Stimulated activated CD8-positive, alpha-beta memory T cell treated with anti-CD3 and anti-CD28 coated beads, Interleukin-15, amount 100 ng/mL, for 4 hours (primary cell): ENCODE measurements at places on chromosomes 2 and 18.

- DNase-seq, result no peak
Measured at GRCh38 chr2:71552356-71552755, 99.0 kb downstream of the DYSF start.

DNA sequence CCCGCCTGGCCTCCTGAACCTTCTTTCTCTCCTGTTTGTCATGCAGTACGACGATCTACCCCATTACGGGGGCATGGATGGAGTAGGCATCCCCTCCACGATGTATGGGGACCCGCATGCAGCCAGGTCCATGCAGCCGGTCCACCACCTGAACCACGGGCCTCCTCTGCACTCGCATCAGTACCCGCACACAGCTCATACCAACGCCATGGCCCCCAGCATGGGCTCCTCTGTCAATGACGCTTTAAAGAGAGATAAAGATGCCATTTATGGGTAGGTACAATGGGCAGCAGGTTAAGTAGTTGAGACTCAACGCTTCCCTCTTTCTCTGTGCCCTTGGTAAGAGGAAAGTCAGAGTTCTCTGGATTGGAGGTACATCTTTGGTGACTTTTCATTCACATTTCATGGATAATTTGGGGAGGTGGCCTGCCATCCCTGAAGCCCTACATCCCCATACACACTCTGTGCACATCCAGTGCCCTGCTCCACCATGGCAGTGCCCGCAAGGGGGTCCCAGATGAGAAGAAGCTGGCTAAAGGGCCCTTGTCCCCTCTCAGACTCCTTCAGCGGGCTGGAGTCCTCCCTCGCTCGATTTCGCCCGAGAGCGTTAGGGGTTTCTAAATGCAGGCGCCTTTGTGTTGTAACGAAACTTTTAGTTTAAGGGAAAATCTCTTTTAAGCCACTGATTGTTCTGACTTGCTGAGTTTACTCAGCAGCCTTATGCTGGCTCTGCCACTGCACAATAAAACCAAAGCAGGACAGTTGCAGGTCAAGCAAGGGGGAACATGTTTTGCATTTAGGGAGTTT is 3.0 kb downstream of the MEIS1 start:
- no peak for DNase-seq

GRCh38 chr2:21234464-21235120 is 110.8 kb downstream of the TDRD15 start:
- DNase-seq, result no peak

DNA sequence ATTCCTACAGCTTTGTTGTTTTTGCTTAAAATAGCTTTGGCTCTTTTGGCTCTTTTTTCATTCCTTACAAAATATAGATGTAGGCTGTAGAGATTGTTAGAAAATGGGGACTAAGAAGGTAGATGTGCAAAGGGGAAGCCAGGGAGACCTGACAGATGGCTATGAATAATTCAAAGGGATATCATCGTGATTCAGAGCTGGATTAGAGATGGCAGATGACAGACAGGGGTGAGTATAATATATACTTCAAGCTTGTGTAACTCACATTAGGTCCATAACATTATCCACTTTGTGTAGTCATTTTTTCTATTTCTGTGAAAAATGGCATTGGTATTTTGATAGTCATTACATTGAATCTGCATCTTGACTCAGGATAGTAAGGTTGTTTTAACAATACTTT is 422.9 kb upstream of the ST6GAL2 start:
- no peak for DNase-seq

- DNase-seq, result no peak
Measured at GRCh38 chr18:43620936-43621335, 343.6 kb upstream of the SYT4 start.

DNA sequence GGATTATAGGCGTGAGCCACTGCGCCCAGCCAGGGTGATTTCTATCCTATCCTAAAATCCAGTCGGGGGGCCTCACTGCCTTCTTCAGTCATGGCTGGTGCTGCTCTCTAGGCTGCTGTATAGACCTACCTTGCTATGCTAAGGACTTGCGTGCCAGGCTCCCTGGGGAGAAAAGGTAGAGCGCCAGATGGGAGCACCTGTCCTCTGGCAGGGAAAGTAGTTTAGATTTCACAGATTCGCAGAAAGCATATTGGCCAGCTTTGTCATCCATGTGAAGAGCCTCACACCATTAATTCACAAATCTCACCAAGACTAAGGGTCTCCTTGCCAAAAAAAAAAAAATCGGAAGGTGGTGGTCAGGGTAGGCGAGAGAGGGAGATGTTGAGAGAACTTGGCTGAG is 217.6 kb downstream of the ATAD2B start:
- DNase-seq, result no peak

GRCh38 chr18:49013291-49013691 is 62.5 kb upstream of the SMAD7 start:
- no peak for DNase-seq

GRCh38 chr18:14075196-14075595 is 57.0 kb downstream of the ZNF519 start:
- no peak for DNase-seq

- no peak for DNase-seq
Measured at GRCh38 chr18:13323186-13323585, 104.6 kb downstream of the LDLRAD4 start.

GRCh38 chr2:121505005-121505404 is 25.7 kb upstream of the RNU4ATAC start:
- DNase-seq, result no peak

GRCh38 chr2:109365131-109365530 is 236.1 kb downstream of the SH3RF3 start:
- no peak for DNase-seq

DNA sequence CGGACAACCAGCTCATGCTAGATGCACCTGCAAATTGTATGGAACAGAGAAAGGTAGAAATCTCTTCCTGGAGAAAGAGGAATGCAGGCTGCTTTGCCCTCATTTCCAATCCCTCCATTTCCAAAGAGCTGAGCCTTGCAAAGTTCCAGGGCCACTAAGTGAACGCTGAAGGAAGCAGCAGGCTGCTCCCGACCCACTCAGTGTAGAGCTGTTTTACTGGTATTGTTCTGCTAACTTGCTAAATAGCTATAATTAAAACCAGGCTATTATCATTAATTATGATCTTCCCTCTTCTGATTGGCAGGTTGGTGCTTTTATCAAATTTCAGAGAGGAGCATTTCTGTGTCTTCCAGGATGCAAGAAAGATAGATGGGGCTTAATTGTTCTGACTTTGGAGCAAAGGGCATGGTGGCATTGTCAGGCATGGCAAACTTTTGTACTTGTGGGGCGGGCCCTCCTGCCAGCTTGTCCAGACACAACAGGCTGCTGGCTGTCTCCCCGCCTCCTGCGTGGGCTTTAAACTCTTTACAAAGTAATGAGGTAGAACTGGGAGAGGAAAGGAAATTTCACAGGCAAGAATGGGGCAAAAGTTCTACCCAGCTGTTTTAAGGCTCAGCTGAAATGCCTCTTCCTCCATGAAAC is 40.2 kb downstream of the ALK start:
- DNase-seq, result no peak

- DNase-seq, result no peak
Measured at GRCh38 chr18:79545255-79545654, 134.3 kb upstream of the CTDP1 start.

DNA sequence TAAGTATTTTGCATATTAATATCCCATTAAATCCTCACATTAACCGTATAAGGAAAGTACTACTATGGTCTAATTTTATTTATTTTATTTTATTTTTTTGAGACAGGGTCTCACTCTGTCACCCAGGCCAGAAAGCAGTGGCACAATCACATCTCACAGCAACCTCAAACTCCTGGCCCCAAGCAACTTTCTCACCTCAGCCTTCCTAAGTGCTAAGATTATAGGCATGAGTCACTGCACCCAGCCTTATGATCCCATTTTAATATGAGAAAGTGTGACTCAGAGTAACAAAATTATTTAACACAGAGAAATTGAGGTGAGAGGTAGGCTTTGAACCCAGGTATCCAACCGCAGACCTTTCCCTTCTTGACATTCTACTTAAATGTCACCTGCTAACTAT is 330.0 kb upstream of the POU3F3 start:
- DNase-seq, result no peak

DNA sequence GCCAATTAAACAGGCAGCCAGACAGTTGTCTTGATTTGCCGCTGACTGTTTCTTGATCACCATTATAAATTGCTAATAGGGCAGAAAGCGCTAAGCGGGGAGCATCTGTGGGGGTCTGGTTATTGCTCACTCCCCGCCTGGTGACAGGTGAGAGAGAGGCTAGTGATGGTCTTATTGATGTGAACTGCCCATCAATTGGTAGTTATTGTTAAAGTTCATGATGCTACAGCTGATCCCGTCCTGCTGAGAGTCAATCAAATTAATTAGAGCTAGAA is 148.5 kb downstream of the LNPK start:
- no peak for DNase-seq

- DNase-seq, result no peak
Measured at GRCh38 chr18:5895876-5896740, 786 bp upstream of the TMEM200C start.

DNA sequence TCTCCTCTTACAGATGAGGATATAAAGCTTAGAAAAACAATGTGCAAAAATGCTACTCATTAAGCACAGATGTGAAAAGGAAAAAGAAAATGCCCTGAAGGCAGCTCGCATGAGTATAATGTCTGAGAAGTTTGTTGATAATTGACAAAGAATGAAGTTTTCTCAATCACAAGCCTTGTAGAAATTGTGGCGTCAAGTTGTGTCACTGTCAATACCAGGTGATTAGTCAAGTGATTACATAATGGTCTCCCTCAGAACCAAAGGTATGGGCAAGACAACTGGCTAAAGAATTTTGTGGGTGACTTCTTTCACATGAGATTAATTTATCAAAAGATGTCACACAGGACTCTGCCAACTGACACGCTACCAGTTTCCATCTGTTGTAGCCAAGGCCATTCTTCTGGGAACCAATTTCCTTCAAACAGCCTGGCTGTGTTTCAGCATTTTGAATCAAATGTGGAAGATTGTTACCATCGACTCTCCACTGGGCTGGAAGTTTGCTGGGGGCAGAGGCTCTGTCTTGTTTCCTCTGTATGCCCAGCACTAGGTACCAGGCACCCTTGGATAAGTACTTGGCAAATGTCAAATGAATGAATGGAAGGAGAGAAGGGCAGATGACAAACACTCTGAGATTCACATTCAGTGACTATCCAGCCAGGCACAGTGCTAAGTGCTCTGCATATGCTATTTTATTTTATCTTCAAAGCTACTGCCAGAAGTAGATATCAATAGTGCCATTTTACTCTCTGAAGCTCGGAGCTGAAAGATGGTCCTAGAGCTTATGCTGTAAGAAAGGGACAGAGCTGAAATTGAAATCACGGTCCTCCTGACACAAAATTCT is 5.9 kb upstream of the FN1 start:
- no peak for DNase-seq

GRCh38 chr2:219789476-219789875 is 162.0 kb downstream of the SLC4A3 start:
- DNase-seq, result no peak

DNA sequence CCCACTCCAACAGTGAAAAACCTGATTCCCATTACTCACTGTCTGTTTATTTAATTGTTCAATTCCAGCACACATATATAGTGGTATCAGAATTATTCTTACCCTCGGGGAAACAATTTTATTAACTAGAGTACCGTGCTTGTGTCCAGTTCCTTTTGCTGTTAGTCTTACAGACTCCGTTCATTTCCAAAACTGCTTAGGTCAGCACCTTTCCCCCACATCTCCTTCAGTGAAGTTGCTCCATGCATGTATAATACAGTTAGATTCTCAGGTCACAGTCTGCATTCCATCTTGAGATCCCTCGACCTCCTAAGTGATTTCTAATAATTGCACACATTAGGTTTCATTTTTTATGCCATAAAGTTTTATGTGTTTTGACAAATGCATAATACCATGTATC is 56.3 kb upstream of the ZNF521 start:
- no peak for DNase-seq

DNA sequence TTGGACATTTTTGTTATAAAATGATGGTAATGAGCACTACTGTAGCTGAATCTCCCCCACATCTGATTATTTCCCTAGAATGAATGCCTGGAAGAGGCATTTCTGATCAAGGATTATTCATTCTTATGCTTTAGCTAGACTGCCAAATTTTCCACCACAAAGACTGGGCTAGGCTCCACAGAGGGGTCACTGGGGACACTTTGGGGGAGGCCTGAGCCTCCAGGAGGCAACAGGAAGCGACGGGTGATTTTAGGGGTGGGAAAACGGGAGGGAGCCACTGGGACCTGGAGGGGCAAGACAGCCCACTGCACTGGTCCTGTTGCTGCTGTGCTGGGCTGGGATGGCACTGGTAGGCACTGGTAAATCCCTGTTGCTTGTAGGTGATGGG is 2.4 kb upstream of the ASB1 start:
- DNase-seq, result no peak

DNA sequence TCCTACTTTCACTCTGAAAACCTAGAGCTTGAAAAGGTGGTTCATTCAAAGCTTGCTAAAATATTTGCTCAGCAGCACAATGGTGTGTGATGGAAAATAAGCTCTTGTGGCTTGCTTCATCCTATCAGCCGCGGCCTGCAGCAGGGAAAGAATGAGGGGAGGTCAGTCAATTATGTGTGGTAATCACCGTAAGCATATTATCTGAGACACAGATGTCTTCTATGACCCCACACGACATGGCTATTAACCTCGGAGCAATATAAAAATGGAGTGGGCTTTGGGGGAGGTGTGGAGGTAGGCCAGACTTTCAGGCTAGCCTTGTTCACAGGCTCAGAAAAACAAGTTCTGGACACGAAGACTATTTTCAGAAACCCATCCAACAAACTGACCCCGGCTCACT is 98.4 kb upstream of the SIX3 start:
- DNase-seq, result no peak

DNA sequence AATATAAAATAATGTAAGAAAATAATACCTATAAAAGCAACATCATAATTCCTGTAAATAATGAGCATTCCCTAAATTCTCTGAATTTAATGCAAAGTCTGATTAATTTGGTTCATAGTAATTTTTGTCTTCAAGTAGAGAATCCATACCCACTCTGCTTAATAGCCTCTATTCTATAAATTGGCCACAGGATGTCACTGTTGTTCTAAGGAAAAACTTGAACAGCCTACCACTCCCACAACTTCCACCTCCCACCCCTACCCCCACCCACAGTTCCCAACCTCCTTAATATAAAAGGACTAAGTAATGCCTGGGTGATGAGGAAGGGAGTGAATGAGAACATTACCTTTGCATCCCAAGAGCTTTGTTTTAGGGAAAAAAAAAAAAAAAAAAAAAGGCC is 27.2 kb upstream of the BBS5 start:
- no peak for DNase-seq

DNA sequence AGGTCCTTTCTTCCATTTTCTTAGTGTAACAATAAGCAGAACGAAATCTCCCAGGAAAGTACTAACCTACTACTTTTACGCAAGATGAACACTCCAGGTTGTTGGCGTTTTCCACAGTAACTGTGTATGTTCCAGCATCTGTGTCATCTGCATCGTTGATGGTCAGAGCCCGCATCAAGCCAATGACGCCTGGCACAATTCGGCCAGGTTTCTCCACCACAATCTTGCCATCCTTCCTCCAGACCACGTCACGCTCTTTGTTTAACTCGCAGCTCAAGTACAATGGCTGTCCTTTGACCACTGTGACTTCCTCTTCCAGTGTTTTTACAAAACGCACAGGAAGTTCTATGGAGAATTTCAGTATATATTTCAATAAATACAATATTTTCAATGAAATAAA is 155.6 kb downstream of the PLEKHA3 start:
- no peak for DNase-seq
